CD4-positive, alpha-beta T cell treated with Interleukin-6 for 4 hours (primary cell): ENCODE measurements at places on chromosomes 7 and 10.
A peak's percentile ranks its signal among the peaks of the same experiment; 100 is the strongest.

DNA sequence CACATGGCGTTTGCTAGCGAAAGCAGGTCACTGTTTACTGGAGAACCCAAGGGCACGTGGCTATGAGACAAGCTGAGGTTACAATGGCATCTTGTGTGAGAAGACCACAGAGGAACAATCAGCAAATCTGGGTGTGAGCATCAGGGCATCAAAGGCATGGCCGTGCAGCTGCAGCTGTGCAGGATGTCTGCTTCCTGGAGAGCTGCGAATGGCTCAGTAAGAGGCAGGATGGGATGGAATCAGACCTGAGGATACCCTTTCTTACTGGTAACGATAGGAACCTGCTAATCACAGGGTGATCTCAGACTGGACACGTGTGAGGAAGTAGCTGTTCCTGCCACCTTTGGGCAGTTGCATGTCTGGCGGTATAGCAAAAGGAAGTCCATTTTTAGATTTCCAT lies 119.5 kb downstream of the RNF216 start:
- peak; percentile 16 for DNase-seq

- no peak for DNase-seq
These were observed 134.7 kb downstream of the ARL5B start for GRCh38 chr10:18793951-18794350.

DNA sequence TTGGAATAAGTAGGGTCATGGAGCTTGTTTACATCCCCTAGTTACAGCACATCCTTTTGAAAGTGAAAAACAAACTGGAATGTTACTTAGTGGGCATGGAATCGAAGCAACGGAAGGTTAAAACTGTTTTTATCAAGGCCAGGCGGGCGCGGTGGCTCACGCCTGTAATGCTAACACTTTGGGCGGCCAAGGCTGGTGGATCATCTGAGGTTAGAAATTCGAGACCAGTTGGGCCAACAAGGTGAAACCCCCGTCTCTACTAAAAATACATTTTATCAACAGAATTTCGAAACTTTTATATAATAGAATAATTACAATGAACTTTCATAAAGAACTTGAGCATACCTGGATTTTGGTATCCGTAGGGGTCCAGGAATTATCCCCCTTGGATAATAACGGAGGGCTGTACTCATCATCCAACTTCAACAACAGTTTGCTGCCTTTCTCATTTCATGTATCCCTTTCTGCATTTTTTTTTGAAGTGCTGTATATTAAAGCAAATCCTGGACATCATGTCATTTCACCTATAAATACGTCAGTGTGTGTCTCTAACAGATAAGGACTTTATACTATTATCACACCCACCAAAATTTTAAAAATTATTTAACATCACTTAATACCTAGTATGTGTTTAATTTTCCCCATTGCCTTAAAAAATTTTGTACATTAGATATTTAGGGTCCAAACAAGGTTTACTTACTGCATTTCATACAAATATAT lies 1.3 kb upstream of the TMED4 start:
- DNase-seq, result no peak

GRCh38 chr10:16699435-16700057 lies 117.7 kb downstream of the RSU1 start:
- no peak for DNase-seq

GRCh38 chr10:32923849-32924248 lies 34.2 kb downstream of the ITGB1 start:
- DNase-seq, result no peak

DNA sequence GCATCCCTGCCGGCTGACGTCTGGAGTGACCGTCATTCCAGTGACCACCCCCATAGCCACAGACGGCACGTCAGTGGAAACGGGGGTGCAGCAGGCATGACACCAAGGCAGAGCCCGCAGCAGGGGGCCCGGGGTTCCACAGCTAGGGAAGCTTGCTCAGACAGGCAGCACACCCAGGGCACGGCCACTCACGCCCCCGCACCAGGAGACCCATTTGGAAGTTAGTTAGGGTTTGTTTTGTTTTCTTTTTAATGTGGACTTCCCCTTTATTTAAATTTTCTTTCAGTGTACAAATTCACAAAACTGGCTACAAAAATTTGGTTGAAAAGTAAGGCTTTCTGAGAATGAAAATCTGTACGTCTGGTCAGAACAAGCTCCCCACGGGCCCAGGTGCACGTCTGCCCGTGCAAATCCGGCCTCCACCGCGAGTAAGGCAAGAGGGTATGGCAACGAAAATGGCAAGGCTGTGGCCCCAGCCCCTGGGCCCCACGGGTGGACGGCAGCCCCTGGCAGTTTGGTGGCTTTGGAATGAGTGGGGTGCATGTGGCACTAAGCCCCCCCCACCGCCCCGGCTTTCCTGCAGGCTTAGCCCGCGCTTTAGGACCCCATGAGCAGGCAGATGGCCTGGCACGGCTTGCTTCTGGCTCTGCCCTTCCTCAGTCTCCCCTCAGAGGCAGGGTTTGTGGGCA lies 124.2 kb downstream of the FAM53B start:
- DNase-seq, result no peak

- no peak for DNase-seq
These were observed 438.0 kb upstream of the NFE2L3 start for GRCh38 chr7:25714013-25714412.

GRCh38 chr10:80191589-80192270 lies 13.6 kb downstream of the ANXA11 start:
- no peak for DNase-seq

GRCh38 chr10:114709984-114710383 lies 51.9 kb upstream of the ABLIM1 start:
- no peak for DNase-seq
